ENCODE measurements at places on chromosomes 2 and 18. TPM values are rescaled to one million over a fixed set of nuclear protein-coding genes. Genes with fewer than 3 reads are reported as not detected.
A peak's percentile ranks its signal among the peaks of the same experiment; 100 is the strongest.

DNA sequence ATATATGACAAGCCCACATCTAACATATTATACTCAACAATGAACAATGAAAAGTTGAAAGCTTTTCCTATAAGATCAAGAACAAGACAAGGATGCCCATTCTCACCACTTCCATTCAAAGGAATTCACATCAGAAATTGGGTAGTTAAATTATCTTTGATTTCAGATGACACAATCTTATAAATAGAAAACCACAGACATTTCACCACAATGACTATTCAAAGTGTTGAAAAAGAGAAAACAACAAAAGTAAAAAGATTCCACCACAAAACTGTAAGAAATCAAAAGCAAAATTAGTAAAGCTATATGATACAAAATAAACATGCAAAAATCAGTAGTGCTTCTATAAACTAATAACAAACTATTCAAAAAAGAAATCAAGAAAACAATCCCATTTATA, 279.7 kb upstream of the MYT1L start:
- no peaks in the 10 kb centered on the region for H3K27me3 ChIP-seq
- peaks cover 7% of the 10 kb centered on the region for H3K36me3 ChIP-seq
- no peak for DNase-seq
- H3K4me3 ChIP-seq: no peak overlapping the region
- no peak overlapping the region for H3K27ac ChIP-seq
- H3K4me1 ChIP-seq: peaks cover 4% of the 10 kb centered on the region

- H3K4me1 ChIP-seq: no peaks in the 10 kb centered on the region
- no peak overlapping the region for H3K4me3 ChIP-seq
- no peak overlapping the region for H3K27ac ChIP-seq
- H3K27me3 ChIP-seq: no peaks in the 10 kb centered on the region
- DNase-seq: no peak
- peaks cover 9% of the 10 kb centered on the region for H3K36me3 ChIP-seq
These were observed 10.1 kb upstream of the SANBR start for GRCh38 chr2:61055557-61055956.

GRCh38 chr2:86441882-86442641, 891 bp downstream of the KDM3A start:
- H3K27ac ChIP-seq: peak overlapping the region; percentile 96
- peaks cover 50% of the 10 kb centered on the region for H3K4me1 ChIP-seq
- no peaks in the 10 kb centered on the region for H3K27me3 ChIP-seq
- H3K36me3 ChIP-seq: peaks cover 67% of the 10 kb centered on the region
- DNase-seq: peak; percentile 73
- peak overlapping the region; percentile 94 for H3K4me3 ChIP-seq

LAMA3 gene
- not detected for total RNA-seq

REG3G gene
- total RNA-seq: not detected

MAP2 gene
- total RNA-seq: not detected

GRCh38 chr2:145827235-145827634, 1307.3 kb upstream of the ZEB2 start:
- no peaks in the 10 kb centered on the region for H3K4me1 ChIP-seq
- no peak overlapping the region for H3K27ac ChIP-seq
- H3K4me3 ChIP-seq: no peak overlapping the region
- DNase-seq: no peak
- peaks cover 2% of the 10 kb centered on the region for H3K27me3 ChIP-seq

DNA sequence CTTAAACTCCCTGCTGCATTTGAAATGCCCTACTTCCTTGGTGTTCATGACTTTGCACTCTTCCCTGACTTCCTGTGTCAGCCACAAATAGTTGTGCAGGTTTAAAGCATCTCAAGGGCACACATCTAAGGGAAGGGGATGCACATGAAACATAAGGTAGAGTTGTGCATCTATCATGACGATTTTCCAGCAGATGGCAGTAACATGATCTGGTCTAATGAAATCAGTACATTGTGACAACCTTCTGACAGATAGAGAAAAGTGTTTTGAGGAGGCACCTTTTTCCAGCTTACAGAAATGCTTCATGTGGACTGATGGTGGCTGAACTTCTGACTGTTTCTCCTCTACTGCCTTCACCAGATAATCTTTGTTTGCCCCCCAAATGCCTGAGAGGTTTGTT, 238.9 kb downstream of the XIRP2 start:
- H3K36me3 ChIP-seq: no peaks in the 10 kb centered on the region
- no peak overlapping the region for H3K4me3 ChIP-seq

- no peak overlapping the region for H3K27ac ChIP-seq
- no peak overlapping the region for H3K4me3 ChIP-seq
- no peaks in the 10 kb centered on the region for H3K27me3 ChIP-seq
- DNase-seq: no peak
- no peaks in the 10 kb centered on the region for H3K4me1 ChIP-seq
These were observed 455.1 kb upstream of the DDX18 start for GRCh38 chr2:117359266-117359914.

B3GNT7 gene
- total RNA-seq: 0.29 TPM

POLR1A gene
- 42.1 TPM for total RNA-seq

HOXD3 gene
- total RNA-seq: not detected

- H3K4me3 ChIP-seq: no peak overlapping the region
- H3K4me1 ChIP-seq: no peaks in the 10 kb centered on the region
- H3K36me3 ChIP-seq: no peaks in the 10 kb centered on the region
- DNase-seq: no peak
- H3K27me3 ChIP-seq: no peaks in the 10 kb centered on the region
These were observed 42.7 kb downstream of the TFCP2L1 start for GRCh38 chr2:121242175-121242875.

DNA sequence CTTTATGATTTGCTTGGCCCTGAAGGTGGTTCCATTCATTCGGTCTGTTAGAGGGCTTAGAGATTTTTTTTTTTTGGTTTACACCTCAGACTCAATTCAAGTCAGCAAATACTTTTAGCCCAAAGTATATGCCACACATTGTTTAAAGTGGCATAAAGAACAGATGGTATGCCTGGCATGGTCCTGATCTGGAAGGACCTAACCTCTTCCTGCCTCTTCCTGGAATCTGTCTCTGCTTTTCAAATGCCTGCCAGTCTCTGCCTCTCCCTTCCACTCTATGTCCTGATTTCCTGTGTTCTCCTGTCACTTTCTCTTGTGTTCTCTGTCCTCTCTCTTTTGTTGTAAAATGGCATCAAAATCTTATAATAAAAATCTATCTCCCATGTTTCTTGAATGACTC, 158.0 kb downstream of the ANKRD30B start:
- H3K4me1 ChIP-seq: no peaks in the 10 kb centered on the region
- H3K27me3 ChIP-seq: no peaks in the 10 kb centered on the region
- no peak overlapping the region for H3K4me3 ChIP-seq
- no peak overlapping the region for H3K27ac ChIP-seq
- H3K36me3 ChIP-seq: no peaks in the 10 kb centered on the region
- DNase-seq: no peak

ANKRD30B gene
- total RNA-seq: not detected

KCNE4 gene
- not detected for total RNA-seq

- no peaks in the 10 kb centered on the region for H3K36me3 ChIP-seq
- H3K27ac ChIP-seq: no peak overlapping the region
- no peaks in the 10 kb centered on the region for H3K27me3 ChIP-seq
- no peak overlapping the region for H3K4me3 ChIP-seq
These were observed 27.7 kb downstream of the NETO1 start for GRCh38 chr18:72840109-72840508.

GRCh38 chr2:129912066-129912820, 67.2 kb upstream of the RAB6C start:
- no peak overlapping the region for H3K4me3 ChIP-seq
- no peak overlapping the region for H3K27ac ChIP-seq
- no peaks in the 10 kb centered on the region for H3K36me3 ChIP-seq
- DNase-seq: no peak
- H3K4me1 ChIP-seq: no peaks in the 10 kb centered on the region

GRCh38 chr2:46812361-46813019, 103.1 kb downstream of the MCFD2 start:
- H3K4me1 ChIP-seq: no peaks in the 10 kb centered on the region
- no peaks in the 10 kb centered on the region for H3K36me3 ChIP-seq
- DNase-seq: no peak
- peaks cover 6% of the 10 kb centered on the region for H3K27me3 ChIP-seq
- H3K27ac ChIP-seq: no peak overlapping the region
- H3K4me3 ChIP-seq: no peak overlapping the region

TAF4B gene
- 15.1 TPM for total RNA-seq

DNA sequence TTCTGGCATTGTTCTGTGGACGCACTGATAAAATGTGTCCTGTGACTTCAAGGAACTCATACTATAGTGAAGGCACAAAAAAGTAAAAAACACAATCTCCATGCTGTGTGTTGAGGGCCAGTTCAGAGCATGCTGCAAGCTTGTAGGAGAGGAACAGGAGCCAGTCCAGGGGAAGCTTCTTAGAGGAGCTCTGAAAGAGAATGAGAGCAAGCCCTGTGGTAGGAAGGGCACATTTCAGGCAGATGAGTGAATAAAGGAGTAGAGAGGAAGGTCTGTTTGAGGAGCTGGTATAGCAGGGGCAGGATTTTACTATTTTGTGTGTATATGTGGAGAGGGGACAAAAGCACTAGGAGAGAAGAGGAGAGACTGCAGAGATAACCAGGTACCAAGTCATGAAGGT, 478.3 kb downstream of the ZEB2 start:
- peaks cover 16% of the 10 kb centered on the region for H3K4me1 ChIP-seq
- no peak overlapping the region for H3K4me3 ChIP-seq
- H3K36me3 ChIP-seq: no peaks in the 10 kb centered on the region
- DNase-seq: no peak

GRCh38 chr2:33370636-33371265, 105.7 kb upstream of the RASGRP3 start:
- peaks cover 2% of the 10 kb centered on the region for H3K27me3 ChIP-seq
- no peak overlapping the region for H3K4me3 ChIP-seq
- no peaks in the 10 kb centered on the region for H3K36me3 ChIP-seq
- DNase-seq: no peak

SLC4A3 gene
- not detected for total RNA-seq

PIAS2 gene
- total RNA-seq: 29.8 TPM

DNA sequence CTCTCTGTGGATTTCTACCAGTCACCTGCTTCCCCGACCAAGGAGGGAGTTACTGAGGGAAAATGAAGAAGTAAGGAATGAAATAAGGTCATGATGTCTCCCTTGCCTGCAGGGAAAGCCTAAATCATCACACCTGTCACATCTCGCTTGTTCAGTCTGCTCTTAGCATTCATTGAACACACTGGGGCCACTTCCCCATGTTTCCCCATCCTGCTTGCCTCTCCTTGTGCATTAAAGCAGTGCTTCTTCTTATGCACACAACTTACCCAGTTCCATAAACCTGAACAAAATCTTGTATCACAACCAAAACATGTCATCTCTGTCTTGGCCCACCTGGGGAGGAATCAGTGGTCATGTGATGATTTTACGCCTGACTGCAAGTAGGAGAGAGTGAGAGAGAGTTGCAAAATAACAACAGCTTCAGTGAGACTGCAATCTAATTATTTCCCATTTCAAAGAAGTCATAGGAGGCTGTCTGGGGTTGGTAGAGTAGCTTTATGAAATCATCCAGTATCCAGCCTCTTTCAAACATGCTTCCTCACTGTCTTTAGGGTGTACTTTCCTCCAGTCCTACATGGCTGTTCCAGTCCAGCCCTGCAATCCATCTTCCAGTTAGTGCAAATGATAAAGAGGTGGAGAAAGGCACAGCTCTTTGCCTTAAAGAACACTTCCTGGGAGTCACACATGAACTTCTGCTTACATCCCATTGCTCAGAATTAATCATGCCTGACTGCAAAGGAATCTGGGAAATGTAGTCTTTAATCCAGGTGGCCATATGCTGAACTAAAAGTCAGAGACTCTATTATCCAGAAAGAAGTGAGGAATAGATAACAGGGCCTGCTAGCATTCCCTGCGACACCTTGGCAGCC, 220.1 kb downstream of the HAUS1 start:
- no peaks in the 10 kb centered on the region for H3K36me3 ChIP-seq
- H3K4me3 ChIP-seq: no peak overlapping the region
- H3K27ac ChIP-seq: no peak overlapping the region
- DNase-seq: no peak

INHBB gene
- total RNA-seq: not detected

EMILIN1 gene
- 0.61 TPM for total RNA-seq

TNS1 gene
- 2.0 TPM for total RNA-seq

GRCh38 chr2:119011162-119011909, 69.3 kb downstream of the MARCO start:
- no peak overlapping the region for H3K27ac ChIP-seq
- peak; percentile 30 for DNase-seq
- no peaks in the 10 kb centered on the region for H3K4me1 ChIP-seq
- peaks cover 27% of the 10 kb centered on the region for H3K27me3 ChIP-seq
- no peaks in the 10 kb centered on the region for H3K36me3 ChIP-seq

DNA sequence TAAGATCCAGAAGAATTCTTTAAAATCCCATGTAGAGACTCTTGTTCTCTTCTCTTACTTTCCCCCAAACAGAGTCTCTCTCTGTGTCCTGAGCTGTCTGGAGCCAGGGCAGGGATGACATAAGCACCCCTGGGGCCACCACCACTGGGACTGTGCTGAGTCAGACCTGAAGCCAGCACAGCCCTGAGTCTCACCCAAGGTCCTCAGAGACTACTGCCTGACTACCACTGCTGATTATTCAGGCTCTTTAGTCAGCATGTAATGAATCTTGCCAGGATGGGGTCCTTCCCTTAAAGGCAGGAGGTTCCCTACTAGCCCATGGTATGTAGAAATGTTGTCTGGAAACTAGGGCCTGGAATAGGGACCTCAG, 34.9 kb upstream of the DYNC1I2 start:
- H3K27ac ChIP-seq: no peak overlapping the region
- no peaks in the 10 kb centered on the region for H3K36me3 ChIP-seq
- H3K4me1 ChIP-seq: no peaks in the 10 kb centered on the region
- H3K4me3 ChIP-seq: no peak overlapping the region
- peaks cover 28% of the 10 kb centered on the region for H3K27me3 ChIP-seq

ZNF514 gene
- 14.0 TPM for total RNA-seq

MTA3 gene
- 32.6 TPM for total RNA-seq

SLC14A1 gene
- total RNA-seq: 3.1 TPM

GRCh38 chr2:70962211-70962884, 16.1 kb upstream of the ANKRD53 start:
- H3K4me1 ChIP-seq: peaks cover 7% of the 10 kb centered on the region
- no peak overlapping the region for H3K4me3 ChIP-seq
- no peak for DNase-seq

DNA sequence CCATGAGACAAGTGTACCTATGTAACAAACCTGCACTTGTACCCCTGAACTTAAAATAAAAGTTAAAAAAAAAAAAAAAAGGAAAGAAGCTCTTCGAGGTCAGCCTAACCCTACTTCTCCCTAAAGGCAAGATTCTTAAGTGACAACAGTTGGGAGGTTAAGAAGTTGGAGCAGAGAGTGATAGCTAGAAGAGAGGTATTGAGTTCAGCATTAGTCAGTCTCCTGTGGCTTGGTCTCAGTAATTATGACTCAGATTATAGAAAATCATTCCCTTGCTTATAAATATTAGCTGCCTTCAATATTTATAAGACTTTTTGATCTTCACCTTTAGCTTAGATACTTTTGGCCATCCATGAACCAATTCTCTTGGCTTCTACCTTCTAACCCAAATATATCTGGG, 926.8 kb upstream of the SLC39A10 start:
- DNase-seq: no peak
- H3K4me3 ChIP-seq: no peak overlapping the region
- no peaks in the 10 kb centered on the region for H3K27me3 ChIP-seq
- H3K36me3 ChIP-seq: no peaks in the 10 kb centered on the region
- H3K4me1 ChIP-seq: no peaks in the 10 kb centered on the region
- H3K27ac ChIP-seq: no peak overlapping the region

CPO gene
- total RNA-seq: not detected

GRCh38 chr2:121078899-121079298, 206.1 kb downstream of the TFCP2L1 start:
- DNase-seq: no peak
- H3K36me3 ChIP-seq: no peaks in the 10 kb centered on the region
- peaks cover 17% of the 10 kb centered on the region for H3K27me3 ChIP-seq
- no peak overlapping the region for H3K27ac ChIP-seq
- no peaks in the 10 kb centered on the region for H3K4me1 ChIP-seq
- H3K4me3 ChIP-seq: no peak overlapping the region

CAPN14 gene
- 0.59 TPM for total RNA-seq
